Midbrain (tissue), 1 donor: ENCODE measurements at places on chromosomes 1 and 21.

GRCh38 chr1:9721606-9722377 is 70.3 kb downstream of the PIK3CD start:
- peak; percentile 11 for DNase-seq

DNA sequence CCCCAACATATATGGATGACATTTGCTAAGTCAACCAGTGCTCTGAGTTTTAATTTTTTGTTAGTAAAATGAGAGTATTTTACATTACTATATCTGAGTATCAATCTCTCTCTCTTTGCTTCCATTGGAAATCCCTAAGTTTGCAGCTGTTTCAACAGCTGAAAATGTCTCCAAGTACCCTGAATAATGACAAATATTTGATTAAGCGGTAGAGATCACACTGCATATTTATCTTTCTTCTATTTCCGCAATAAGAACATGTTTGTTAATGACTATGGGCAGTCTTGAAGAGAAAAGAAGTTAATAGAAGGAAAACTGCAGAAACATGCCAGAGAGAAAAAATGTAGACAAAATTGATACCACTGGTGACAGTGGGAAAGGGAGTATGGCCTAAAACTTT is 1117.5 kb downstream of the NCAM2 start:
- no peak for DNase-seq

- no peak for DNase-seq
These were observed 183.6 kb downstream of the S1PR1 start for GRCh38 chr1:101420406-101420805.

- no peak for DNase-seq
These were observed 25.3 kb downstream of the PDE9A start for GRCh38 chr21:42678618-42679295.

DNA sequence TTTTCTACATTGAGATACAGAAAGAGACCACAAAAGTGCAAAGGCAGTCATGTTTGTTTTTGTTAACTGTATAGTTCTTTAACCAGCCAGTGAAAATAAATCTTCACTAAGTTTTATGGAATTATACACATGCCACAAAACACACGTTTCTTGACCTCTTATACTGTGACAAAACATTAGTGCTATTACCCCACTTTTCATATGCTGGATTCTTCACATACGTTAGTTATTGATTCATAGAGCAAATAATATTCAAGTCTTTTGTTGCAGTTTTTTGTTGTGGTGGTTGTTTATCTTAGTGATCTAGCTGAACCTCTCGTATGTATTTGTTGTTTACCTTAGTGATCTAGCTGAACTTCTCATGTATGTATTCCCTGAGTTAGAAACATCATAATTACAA is 28.0 kb downstream of the LYPLAL1 start:
- DNase-seq = no peak

GRCh38 chr1:94433866-94434265 is 15.7 kb downstream of the ABCD3 start:
- no peak for DNase-seq

GRCh38 chr1:5885471-5886139 is 106.6 kb downstream of the NPHP4 start:
- DNase-seq = no peak

DNA sequence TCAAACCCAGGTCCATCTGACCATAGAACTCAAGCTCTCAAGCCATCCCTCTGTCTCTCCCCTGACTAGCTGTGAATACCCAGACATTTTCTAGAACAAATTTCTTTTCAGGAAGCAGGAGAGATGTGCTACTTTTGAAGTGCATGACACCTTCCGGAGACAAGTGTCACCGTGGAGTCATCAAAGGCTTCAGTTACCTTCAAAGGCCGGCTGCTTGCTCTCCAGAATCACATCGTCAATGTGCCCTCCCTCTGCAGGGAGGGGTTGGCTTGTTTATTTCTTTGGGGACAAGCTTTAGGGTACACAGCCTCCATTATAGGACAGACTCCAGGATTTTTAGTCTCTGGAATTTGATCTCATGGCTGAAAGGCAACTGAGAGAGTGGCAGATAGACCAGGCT is 37.7 kb upstream of the IGSF21 start:
- no peak for DNase-seq
